ENCODE measurements at places on chromosomes 2 and 18. TPM values are rescaled to one million over a fixed set of nuclear protein-coding genes. Genes with fewer than 3 reads are reported as not detected.

- H3K27ac ChIP-seq: no peak overlapping the region
- DNase-seq: no peak
- H3K36me3 ChIP-seq: no peaks in the 10 kb centered on the region
- H3K27me3 ChIP-seq: no peaks in the 10 kb centered on the region
- H3K4me1 ChIP-seq: no peaks in the 10 kb centered on the region
- no peak overlapping the region for H3K4me3 ChIP-seq
These were observed 44.4 kb downstream of the MRPL33 start for GRCh38 chr2:27815860-27816438.

GRCh38 chr2:41414486-41415230, 633.2 kb upstream of the PKDCC start:
- H3K4me1 ChIP-seq: no peaks in the 10 kb centered on the region
- no peaks in the 10 kb centered on the region for H3K36me3 ChIP-seq
- DNase-seq: peak; percentile 44

DNA sequence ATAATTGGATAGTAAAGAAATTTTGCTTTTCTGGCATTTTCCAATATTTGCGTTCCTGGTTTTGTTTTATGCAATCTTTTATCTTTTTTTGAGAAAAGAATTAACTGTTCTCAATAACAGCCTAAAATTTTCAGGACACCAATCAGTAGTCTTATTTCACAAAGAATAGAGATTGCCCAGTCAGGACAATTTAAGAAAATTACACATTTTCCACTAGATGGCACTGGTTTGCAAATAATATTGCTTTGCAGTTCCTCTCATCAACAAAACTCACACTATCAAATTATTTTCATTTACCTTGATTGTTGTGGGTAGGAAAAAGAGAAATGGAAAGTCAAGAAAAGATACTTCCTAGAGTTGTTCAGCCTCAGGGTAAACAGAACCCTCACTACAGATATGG, 2.4 kb upstream of the RBM45 start:
- no peak overlapping the region for H3K27ac ChIP-seq
- H3K36me3 ChIP-seq: no peaks in the 10 kb centered on the region
- 0 out of 2 replicates have a peak, but pooled peaks cover 6% of the 10 kb centered on the region for H3K4me1 ChIP-seq
- no peak for DNase-seq
- H3K4me3 ChIP-seq: no peak overlapping the region
- H3K27me3 ChIP-seq: no peaks in the 10 kb centered on the region

- H3K4me1 ChIP-seq: no peaks in the 10 kb centered on the region
- no peaks in the 10 kb centered on the region for H3K36me3 ChIP-seq
- DNase-seq: peak; percentile 75
- no peak overlapping the region for H3K27ac ChIP-seq
- H3K27me3 ChIP-seq: no peaks in the 10 kb centered on the region
- no peak overlapping the region for H3K4me3 ChIP-seq
These were observed 90.3 kb downstream of the OLA1 start for GRCh38 chr2:174158003-174158402.

- no peaks in the 10 kb centered on the region for H3K36me3 ChIP-seq
- no peak overlapping the region for H3K4me3 ChIP-seq
- no peaks in the 10 kb centered on the region for H3K4me1 ChIP-seq
- no peak overlapping the region for H3K27ac ChIP-seq
These were observed 6.9 kb downstream of the LRRC30 start for GRCh38 chr18:7237673-7238272.

DNA sequence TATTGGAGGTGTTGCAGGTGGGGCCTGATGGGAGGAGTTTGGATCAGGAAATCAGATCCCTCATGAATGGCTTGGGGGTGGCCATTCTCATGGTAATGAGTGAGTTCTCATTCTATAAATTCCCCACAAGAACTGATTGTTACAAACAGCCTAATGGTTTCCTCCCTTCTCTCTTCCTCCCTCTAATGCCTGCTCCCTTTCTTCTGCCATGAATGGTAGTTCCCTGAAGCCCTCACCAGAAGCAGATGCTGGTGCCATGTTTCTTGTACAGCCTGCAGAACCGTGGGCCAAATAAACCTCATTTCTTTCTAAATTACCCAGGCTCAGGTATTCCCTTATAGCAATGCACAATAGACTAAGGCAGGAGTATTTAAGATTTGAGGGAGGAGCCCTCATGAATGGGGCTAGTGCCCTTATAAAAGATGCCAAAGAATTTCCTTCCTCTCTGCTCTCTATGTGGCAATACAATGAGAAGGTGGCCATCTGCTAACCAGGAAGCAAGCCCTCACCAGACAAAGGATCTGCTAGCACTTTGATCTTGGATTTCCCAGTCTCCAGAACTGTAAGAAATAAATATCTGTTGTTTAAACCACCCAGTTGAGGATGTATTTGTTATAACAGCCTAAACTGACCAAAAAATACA, 251.8 kb downstream of the ZEB2 start:
- no peaks in the 10 kb centered on the region for H3K4me1 ChIP-seq
- no peak overlapping the region for H3K4me3 ChIP-seq
- H3K27ac ChIP-seq: no peak overlapping the region
- DNase-seq: no peak
- H3K36me3 ChIP-seq: no peaks in the 10 kb centered on the region

DNA sequence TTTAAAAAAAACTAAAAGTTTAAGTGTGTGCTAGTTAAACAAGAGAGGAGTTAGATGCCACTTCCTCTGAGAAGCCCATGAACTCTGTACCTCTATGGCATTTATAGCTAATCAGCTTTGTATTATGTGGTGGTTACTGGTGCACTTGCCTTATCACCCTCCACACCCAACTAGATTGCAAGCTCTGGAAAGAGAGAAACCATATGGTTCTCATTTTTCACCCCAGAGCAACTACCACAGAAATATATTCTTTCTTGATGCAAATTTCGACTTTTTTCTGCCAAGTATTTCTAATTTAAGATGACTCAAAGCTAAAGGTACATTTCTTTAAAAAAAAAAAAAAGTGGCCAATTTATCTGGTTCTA, 24.2 kb downstream of the RAPH1 start:
- no peak overlapping the region for H3K4me3 ChIP-seq
- H3K36me3 ChIP-seq: no peaks in the 10 kb centered on the region
- no peak overlapping the region for H3K27ac ChIP-seq
- no peaks in the 10 kb centered on the region for H3K4me1 ChIP-seq
- no peak for DNase-seq

DNA sequence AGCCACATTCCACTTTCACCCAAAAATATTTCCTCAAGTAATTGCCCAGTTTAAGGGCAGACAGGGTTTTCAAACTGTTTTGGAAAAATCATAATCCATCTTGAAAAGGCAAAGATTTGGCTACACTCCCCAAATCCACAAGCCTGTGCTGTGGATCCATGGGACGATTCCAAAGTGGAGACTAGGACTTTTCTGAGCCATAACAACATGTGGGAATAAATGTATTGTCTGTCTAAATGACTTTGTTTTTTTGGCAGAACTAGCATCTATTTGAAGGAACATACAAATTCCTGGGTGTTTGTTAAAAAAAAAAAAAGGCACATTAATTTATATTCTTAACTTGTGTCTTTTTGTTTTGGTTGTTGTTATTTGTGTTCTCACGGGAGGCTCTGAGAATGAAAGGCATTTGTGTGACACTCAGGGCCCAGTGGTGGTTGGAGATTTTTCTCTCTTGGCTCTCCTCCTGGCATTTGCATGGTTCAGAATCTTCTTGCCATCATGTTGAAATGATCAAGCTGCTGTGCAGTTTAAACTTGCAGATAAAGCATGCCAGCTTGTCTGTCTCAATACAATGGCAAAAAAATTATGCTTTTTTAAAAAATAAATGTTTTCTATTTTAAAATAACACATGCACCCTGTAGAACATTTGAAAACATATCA, 277.4 kb downstream of the EN1 start:
- DNase-seq: no peak
- no peaks in the 10 kb centered on the region for H3K36me3 ChIP-seq
- H3K27me3 ChIP-seq: no peaks in the 10 kb centered on the region
- H3K27ac ChIP-seq: no peak overlapping the region
- 0 out of 2 replicates have a peak, but pooled peaks cover 5% of the 10 kb centered on the region for H3K4me1 ChIP-seq

- no peak for DNase-seq
- H3K4me1 ChIP-seq: no peaks in the 10 kb centered on the region
- H3K27ac ChIP-seq: no peak overlapping the region
- H3K4me3 ChIP-seq: no peak overlapping the region
- H3K27me3 ChIP-seq: no peaks in the 10 kb centered on the region
These were observed 126.9 kb downstream of the SOX11 start for GRCh38 chr2:5818961-5819600.

DNA sequence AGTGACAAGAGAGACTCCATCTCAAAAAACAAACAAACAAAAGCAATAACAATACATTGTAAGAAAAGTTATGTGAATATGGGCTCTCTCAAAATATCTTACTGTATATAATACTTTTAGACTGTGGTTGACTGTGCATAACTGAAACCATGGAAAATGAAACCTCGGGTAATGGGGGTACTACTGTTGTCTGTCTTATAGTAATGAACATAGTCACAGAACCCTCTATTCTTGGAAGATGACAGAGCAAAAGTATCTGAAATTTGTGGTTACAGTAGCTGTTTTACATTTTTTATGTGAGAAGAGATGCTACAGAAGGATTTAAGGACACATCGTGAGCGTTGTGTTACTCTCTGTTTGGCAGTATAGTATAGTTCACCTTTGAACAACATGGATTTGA, 60.5 kb downstream of the MAP4K4 start:
- DNase-seq: no peak
- H3K36me3 ChIP-seq: no peaks in the 10 kb centered on the region
- no peaks in the 10 kb centered on the region for H3K27me3 ChIP-seq
- H3K4me1 ChIP-seq: peaks cover 46% of the 10 kb centered on the region
- H3K27ac ChIP-seq: peak overlapping the region; percentile 42

DNA sequence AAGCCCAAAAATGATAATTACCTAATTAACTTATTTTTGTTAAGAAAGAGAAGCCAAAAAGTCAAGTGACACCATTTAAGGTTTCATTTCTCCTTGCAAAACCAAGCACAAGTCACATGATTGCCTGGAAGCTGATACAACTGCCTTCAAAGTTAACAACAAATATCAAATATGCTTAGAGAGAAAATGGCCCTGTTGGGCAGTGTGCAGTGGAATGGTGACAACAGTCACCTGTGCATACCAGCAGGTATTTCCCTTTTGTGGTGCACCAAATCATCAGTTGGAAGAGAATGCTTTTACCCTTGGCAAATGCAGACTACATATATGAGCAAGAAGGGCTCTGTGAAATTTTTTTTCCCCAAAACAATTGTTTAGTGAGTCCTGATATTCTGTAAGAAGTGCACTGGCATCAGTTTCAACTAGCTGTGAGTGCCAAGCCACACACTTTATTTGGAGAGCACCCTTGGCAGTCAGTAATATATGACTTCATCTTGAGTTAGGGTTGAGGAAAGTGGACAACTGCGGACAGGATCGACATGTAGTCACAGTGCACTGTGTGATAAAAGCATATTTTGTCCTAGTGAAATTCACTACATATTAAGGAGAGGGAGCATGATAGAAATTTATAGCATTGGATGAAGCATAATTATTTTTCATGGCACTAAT, 74.9 kb upstream of the DOCK10 start:
- H3K36me3 ChIP-seq: no peaks in the 10 kb centered on the region
- H3K4me1 ChIP-seq: no peaks in the 10 kb centered on the region
- H3K4me3 ChIP-seq: no peak overlapping the region
- H3K27ac ChIP-seq: no peak overlapping the region
- no peak for DNase-seq

DNA sequence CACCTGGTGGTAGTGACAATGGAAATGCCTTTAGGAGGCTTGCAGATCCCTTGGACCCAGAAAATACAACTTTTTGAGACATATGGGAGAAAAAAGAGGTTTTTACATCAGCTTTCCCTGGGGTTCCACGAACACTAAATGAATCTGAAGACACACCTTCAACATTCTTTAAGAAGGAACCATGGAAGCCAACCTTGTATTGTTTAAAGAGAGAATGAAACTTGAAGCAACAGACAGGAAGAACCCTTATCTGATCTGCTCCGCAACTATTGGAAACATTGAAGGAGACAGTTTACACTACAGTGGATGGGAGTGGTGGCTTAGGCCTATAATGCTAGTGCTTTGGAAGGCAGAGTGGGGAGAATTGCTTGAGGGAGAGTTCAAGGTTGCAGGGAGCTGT, 190.4 kb downstream of the LAMA1 start:
- H3K4me1 ChIP-seq: peaks cover 64% of the 10 kb centered on the region
- no peak for DNase-seq
- no peak overlapping the region for H3K27ac ChIP-seq
- no peak overlapping the region for H3K4me3 ChIP-seq
- no peaks in the 10 kb centered on the region for H3K36me3 ChIP-seq
- no peaks in the 10 kb centered on the region for H3K27me3 ChIP-seq

- no peak overlapping the region for H3K27ac ChIP-seq
- no peaks in the 10 kb centered on the region for H3K36me3 ChIP-seq
- no peak for DNase-seq
These were observed 22.7 kb downstream of the DPP10 start for GRCh38 chr2:114464961-114465706.

- no peak overlapping the region for H3K4me3 ChIP-seq
- no peak overlapping the region for H3K27ac ChIP-seq
- peaks cover 29% of the 10 kb centered on the region for H3K4me1 ChIP-seq
- H3K27me3 ChIP-seq: no peaks in the 10 kb centered on the region
- DNase-seq: no peak
- no peaks in the 10 kb centered on the region for H3K36me3 ChIP-seq
These were observed 95.6 kb upstream of the THOC1 start for GRCh38 chr18:363301-364085.

GRCh38 chr18:49024804-49025421, 74.1 kb upstream of the SMAD7 start:
- DNase-seq: no peak
- 0 out of 2 replicates have a peak, but pooled peaks cover 6% of the 10 kb centered on the region for H3K4me1 ChIP-seq
- no peaks in the 10 kb centered on the region for H3K27me3 ChIP-seq
- no peak overlapping the region for H3K27ac ChIP-seq

GRCh38 chr2:54271843-54272627, 16.0 kb upstream of the TSPYL6 start:
- no peak overlapping the region for H3K4me3 ChIP-seq
- H3K27ac ChIP-seq: no peak overlapping the region
- no peaks in the 10 kb centered on the region for H3K4me1 ChIP-seq
- no peak for DNase-seq

GRCh38 chr2:136328207-136328795, 210.4 kb upstream of the CXCR4 start:
- H3K4me3 ChIP-seq: no peak overlapping the region
- H3K27me3 ChIP-seq: no peaks in the 10 kb centered on the region
- H3K27ac ChIP-seq: no peak overlapping the region
- no peak for DNase-seq
- no peaks in the 10 kb centered on the region for H3K4me1 ChIP-seq

GRCh38 chr2:212606232-212606631, 67.6 kb upstream of the ERBB4 start:
- H3K36me3 ChIP-seq: no peaks in the 10 kb centered on the region
- no peak overlapping the region for H3K27ac ChIP-seq
- no peak overlapping the region for H3K4me3 ChIP-seq
- no peaks in the 10 kb centered on the region for H3K4me1 ChIP-seq
- H3K27me3 ChIP-seq: no peaks in the 10 kb centered on the region
- DNase-seq: no peak

GRCh38 chr2:233389601-233390125, 35.4 kb downstream of the DGKD start:
- no peak overlapping the region for H3K27ac ChIP-seq
- no peak for DNase-seq
- H3K36me3 ChIP-seq: no peaks in the 10 kb centered on the region
- no peaks in the 10 kb centered on the region for H3K27me3 ChIP-seq
- H3K4me1 ChIP-seq: no peaks in the 10 kb centered on the region

GRCh38 chr2:179252423-179252822, 12.2 kb downstream of the SESTD1 start:
- H3K4me1 ChIP-seq: no peaks in the 10 kb centered on the region
- no peak overlapping the region for H3K4me3 ChIP-seq
- H3K36me3 ChIP-seq: no peaks in the 10 kb centered on the region
- H3K27ac ChIP-seq: no peak overlapping the region

Gene VWA3B
- total RNA-seq: not detected

Gene CTAGE1
- total RNA-seq: not detected

Gene RGPD4
- not detected for total RNA-seq

Gene ATP6V1B1
- 2.6 TPM for total RNA-seq

Gene CTIF
- 19.9 TPM for total RNA-seq

Gene RUFY4
- total RNA-seq: not detected

Gene PTPRN
- not detected for total RNA-seq

Gene TSHZ1
- total RNA-seq: 3.4 TPM

Data from Caco-2 (cell line).